ENCODE measurements at places on chromosomes 2 and 18.
A peak's percentile ranks its signal among the peaks of the same experiment; 100 is the strongest.

DNA sequence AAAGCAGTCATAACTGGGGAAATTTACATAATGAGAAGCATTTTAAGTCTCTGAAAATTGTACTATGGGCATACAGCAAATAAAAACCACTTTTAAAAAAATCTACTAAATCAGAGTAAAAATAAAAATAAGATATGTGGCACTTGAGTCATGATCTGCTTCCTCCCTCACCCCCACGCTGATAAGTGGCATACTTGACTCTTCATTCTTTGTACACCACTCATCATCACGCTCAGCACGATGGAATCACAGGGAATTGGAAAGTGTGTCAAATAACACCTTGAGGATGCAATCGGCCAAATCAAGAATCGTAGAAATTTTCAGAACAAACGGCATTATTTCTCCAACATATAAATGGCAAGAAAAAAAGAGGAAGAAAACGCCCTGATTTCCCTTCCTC, 41.1 kb upstream of the REG3G start:
- no peak for DNase-seq

- DNase-seq, result no peak
Observed at GRCh38 chr2:73116182-73116960, 3.6 kb upstream of the RAB11FIP5 start.

- DNase-seq, result no peak
Observed at GRCh38 chr2:195505701-195506100, 151.3 kb upstream of the SLC39A10 start.

GRCh38 chr2:239106314-239106908, 258.5 kb downstream of the TWIST2 start:
- no peak for DNase-seq

- DNase-seq, result no peak
Observed at GRCh38 chr2:149346272-149346671, 15.9 kb downstream of the LYPD6 start.

- DNase-seq, result no peak
Observed at GRCh38 chr2:173874894-173875237, 90.3 kb downstream of the SP3 start.

DNA sequence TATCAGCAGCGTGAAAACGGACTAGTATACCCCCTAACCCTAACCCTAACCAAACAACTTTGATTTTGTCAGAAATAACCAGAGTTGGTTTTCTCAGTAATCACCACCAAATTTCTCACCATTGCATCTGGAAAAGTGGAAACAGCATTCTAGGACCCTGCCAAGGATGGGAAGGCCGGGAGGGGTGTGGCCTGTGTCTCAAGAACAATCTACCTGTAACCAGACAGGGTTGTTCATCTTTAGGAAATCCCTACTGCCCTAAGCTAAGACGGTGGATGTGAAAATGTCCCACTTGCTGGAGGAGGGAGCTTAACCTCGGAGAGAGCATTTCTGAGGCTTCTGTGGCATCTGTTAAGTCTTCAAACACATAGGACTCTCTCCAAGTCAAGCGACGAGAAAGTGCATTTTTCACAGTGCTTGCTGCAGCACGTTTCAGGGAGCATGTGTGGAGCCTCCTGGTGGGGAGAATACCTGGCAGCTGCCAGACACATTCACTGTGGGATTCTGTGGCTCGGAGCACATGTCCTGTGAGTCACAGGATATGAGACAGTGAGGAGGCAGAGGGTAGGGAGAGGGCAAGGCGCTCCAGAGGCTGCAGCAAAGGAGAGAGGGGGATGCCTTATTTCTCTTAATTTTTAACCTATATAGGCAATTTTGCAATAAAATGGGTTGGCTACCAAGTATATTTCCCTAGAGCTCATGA, 207.5 kb downstream of the SPP2 start:
- DNase-seq, result peak; percentile 10

GRCh38 chr2:29056452-29056851, 17.9 kb downstream of the PCARE start:
- no peak for DNase-seq

DNA sequence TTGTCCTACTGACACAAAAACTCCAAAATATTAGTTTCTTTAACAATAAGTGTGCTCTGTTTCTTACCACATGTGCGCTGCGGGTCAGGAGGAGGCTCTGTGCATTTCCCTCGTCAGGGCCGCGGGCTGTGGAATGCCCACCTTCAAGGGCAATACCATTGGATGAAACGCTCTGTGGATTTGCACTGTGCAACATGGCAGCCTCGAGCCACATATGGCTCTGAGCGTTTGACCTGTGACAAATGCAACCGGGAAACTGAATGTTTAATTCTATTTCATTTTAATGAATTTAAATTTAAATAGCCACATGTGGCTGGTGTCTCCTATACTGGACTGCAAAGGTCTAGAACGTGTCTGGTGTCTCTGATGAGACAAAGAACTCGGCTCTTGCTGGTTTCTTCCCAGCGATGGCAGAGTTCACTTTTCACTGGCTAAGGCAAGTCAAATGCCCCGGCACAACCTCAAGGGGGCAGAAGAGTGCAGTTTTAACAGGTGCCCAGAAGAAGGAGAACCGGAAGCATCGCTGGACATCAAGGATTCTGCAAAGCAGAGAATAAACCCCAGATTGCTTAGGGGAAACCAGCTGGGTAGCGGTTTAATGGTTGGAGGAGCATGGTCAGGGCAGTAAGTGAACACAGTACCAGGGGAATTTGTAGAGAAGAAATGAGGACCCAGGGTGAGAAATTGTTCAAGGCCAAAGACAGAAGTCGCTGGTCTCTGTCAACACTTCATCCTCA, 37.0 kb upstream of the TMEM18 start:
- no peak for DNase-seq

DNA sequence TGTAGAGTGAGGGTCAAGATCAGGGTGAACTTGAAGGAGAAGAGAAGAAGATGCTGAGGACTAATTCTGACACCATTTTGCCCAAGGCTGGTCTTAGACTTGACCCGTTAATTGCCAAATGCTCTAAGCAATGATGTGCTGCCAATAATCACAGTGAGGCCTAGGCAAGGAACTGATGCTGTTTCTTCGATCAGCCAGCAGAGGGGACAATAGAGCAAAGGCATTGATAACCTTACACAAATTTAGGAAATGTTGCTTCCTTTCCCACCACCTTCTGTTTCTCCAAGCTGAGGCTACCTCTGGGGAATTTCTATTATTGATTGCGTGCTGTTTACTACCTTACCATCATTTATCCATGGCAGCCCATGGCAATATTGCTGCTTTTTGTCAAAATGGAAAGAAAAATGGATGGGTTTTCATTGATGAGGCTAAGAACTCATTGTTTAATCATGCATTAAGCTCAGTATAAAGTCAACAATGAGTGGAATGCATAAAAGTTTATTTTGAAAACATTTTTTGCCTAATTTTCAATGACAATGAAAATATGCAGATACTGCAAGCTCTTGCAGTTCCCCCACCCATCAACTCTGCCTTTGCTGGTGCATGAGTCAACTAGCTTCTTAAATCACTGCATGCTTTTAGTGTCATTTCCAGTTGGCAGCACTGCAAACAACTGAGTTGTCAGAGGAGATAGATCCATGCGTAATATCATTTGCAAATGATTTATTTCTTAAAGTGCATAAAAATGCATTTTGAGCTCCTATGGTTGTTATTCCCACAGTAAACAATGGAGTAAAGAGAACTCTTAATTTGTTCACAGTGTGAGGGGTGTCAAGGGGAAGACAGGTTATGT, 116.4 kb upstream of the NYAP2 start:
- no peak for DNase-seq

- DNase-seq, result no peak
Observed at GRCh38 chr2:205407984-205408383, 274.3 kb upstream of the NRP2 start.

DNA sequence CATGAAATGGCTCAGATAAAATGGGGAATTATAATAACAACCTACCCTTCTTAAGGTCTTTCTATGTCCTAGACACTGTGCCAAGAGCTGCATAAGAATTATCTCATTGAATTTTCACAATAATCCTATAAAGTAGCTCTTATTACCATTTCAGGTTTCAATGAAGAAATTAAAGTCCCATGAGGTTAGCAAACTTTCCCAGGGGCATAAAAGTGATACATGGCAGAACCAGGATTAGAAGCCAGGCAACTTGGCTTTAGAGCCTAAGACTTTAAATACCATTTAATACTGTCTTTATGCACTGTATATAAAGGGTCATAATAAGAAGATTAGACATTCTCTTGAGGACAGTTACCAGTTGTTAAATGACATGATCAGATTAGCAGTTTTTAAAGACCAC, 130.1 kb downstream of the GCA start:
- no peak for DNase-seq

DNA sequence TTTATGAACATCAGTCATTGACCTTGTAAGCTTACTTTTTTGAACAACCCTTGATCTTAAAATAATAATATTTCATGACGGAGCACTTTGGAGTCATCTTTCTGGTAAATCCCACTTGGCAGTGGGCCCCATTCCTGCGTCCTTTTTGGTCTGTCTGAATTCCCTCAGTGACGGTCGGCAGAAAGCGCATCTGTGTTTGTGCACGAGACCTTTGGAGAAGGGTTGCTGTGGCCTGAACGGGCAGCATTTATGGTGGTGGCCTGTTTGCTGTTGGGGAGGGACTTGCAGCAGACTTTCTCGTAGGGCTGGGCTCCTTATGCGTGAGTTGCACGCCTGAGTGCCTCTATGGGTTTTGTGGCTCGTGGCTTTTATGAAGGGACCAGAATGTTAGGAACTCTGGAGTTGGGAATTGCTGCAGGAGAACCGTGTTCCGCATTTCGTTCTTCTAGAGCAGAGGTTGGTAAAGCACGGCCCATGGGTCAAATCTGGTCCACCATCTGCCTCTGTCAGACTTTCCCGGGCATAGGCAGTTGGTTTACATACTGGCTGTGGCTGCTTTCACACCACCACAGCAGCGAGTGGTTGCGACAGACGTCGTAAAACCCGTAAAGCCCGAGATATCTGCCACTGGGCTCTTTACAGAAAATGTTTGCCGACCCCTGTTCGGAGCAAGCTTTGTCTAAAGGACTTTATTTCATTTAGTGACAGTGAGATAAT, 30.8 kb downstream of the LPIN1 start:
- DNase-seq, result no peak

DNA sequence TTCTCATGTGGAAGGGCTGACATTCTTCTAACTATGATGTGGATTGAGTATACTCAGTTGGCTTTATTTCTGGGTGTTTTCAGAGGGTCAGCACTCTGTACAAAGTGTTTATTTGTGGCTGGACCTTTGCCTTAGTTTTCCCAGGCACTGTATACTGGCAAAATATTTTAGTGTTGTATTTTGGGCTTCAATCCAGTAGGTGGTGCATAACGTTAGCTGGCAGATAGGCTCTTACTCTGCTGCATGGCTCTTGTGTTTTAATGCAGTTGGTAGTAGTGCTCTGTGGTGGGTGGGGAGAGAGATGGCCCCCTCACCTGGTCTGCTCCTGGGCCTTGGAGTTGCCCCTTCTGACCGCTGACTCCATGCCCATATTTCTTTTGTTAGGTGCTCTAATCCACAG, 75.6 kb upstream of the REG3A start:
- no peak for DNase-seq

- no peak for DNase-seq
Observed at GRCh38 chr2:30446602-30447148, 371 bp upstream of the LCLAT1 start.

- no peak for DNase-seq
Observed at GRCh38 chr18:46413684-46414083, 243.3 kb downstream of the LOXHD1 start.

- DNase-seq, result no peak
Observed at GRCh38 chr2:206176121-206176520, 16.4 kb downstream of the EEF1B2 start.

DNA sequence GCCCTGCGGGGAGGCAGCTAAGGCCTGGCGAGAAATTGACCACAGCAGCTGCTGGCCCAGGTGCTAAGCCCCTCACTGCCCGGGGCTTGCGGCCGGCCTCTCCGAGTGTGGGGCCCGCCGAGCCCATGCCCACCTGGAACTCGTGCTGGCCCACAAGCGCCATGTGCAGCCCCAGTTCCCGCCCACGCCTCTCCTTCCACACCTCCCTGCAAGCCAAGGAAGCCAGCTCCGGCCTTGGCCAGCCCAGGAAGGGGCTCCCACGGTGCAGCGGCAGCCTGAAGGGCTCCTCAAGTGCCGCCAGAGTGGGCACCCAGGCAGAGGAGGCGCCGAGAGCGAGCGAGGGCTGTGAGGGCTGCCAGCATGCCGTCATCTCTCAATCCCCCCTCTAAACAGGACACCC, 304.6 kb upstream of the FAM98A start:
- no peak for DNase-seq

DNA sequence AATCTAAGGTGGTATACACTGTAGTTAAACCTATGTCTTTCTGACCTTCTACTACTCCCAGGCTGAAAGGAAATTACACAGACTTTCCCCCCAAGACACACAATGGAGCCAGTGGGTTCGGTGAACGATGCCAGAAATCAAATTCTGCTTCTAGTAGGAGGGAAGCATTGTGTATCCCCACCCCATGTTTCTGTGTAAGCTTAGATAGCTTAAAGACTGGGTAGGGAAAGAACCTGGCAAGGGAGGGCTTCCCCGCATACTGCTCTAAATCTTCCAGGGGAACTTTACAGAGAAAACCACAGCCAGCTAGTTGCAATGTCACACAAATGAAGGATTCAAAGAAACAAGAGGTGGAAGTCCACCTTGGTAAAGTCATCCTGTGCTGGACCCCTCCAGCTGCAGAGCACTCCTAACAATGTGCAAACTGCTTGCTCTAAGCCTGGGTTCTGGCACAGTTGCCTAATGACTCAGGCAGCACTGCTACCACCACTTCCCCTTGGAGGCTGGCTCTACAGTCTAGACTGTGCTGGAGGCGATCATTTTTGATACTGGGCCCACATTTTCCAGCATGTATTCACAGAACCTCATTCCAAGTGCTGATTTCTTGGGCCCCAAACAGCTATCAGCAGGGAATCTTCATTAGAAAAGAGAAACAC, 47.5 kb downstream of the TRIB2 start:
- no peak for DNase-seq

- no peak for DNase-seq
Observed at GRCh38 chr2:105413206-105413605, 14.4 kb upstream of the FHL2 start.

DNA sequence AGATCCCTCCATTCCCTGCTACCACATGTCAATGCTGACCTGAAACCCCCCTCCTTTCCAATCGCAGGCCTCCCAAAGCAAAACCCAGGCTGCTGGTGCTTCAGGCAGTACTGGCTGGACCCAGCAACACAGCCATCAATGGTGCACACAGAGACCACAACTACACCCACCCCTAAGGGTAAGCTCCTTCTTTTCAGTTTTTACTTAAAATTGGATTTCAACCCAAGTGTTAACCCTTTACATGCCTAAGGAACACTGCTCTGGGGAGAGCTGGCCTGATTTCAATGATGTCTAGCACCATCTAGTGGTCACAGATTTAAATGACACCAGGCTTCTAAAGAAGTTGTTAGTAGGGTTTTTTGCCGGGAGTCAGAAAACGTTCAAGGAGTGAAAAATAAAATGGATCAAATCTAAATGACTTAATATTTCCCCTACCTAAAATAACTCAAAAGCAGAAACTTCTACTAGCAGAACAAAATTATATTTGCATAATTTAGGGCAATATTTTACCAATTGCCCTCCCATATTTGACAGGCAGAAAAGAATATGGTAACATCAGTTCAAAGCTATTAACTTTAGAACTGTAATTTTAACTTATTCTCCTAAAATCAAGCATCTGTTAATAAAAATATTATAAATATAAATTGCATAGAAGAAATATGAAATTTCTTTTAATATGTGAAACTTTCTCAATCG, 24.6 kb downstream of the FECH start:
- DNase-seq, result peak; percentile 35
